ENCODE measurements at places on chromosomes 11 and 22.

- no peak for DNase-seq
Observed at GRCh38 chr11:96126917-96127595, 203.1 kb upstream of the MTMR2 start.

GRCh38 chr11:46353698-46354097 lies 6.4 kb downstream of the DGKZ start:
- DNase-seq: no peak

- no peak for DNase-seq
Observed at GRCh38 chr11:13104619-13105236, 95.6 kb downstream of the RASSF10 start.

- no peak for DNase-seq
Observed at GRCh38 chr11:96472085-96472484, 82.3 kb downstream of the JRKL start.

DNA sequence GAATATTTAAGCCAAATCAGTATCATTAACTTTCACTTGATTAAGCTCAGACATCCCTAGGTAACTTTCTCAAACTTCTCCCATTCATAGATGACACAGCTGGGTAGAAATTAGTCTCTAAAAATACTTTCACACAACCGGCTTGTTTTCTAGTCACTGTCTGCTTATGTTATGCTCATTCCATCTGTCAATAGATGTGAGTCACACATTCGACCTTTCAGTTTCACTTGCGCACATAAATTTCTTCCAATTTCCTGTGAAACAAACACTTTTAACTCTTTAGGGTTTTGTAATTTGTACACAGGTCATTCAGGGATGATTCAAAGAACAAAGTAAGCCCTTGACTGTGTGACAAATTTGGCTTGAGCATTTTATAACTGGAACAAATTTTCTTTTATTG lies 723.0 kb downstream of the KCNA4 start:
- DNase-seq: no peak

DNA sequence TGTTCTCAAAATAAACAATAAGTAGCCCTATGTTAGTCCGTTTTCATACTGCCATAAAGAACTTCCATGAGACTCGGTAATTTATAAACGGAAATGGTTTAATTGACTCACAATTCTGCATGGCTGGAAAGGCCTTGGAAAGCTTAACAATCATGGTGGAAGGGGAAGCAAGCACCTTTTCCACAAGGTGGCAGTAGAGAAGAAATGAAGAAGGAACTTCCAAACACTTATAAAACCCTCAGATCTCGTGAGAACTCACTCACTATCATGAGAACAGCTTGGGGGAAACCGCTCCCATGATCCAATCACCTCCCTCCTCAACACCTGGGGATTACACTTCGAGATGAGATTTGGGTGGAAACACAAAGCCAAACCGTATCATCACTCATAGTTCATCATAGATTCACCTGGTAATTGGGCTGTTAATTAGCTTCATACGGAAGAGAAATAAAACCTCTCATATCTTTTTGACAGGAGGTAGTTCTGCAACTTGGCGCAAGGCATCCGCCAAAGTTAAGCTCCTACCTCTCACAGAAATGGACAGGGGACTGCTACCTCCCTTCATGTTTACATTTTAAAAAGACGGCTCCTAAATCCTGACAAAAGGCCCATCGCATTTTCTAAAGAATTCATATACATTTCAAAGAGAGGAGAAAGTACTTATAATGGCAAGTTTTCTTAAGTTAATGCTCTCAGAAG lies 49.0 kb downstream of the MUC15 start:
- DNase-seq: no peak

DNA sequence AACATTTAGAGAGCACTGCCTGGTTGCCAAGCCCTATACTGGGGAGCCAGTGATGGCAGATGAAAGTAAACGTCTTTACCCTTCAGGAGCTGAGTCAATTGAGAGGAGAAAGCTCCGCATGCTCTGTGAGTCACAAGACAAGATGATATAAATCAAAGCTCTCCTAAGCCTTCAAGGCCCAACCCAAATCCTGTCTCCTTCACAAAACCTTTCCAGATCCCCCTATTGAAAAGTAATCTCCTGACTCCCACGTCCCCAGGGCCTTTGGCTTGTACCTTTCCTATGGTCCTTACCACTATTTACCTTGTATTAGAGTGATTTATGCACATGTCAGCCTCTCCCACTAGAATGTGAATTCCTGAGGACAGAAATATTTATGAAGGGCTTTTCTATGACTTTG lies 230.1 kb upstream of the TENM4 start:
- no peak for DNase-seq

DNA sequence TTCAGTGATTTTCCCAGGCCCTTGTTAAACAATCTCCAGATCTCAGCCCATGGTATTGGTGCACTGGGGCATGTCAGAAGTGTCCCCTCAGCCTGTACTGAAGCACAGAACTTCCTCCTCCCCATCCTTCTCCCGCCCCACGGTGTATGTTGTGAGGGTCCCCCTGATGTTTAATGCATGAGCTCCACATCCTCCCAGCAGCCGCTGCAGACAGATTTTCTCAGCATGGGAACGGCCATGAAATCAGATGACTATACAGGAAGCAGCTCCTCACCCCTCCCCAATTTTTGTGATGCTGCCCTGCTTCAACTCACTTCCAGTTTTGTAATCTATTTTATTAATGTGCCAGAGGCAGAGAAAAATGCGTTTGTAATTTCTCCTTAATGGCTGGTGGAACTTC lies 406.0 kb downstream of the MIAT start:
- DNase-seq: no peak

GRCh38 chr22:24695060-24695459 lies 79.5 kb downstream of the PIWIL3 start:
- no peak for DNase-seq

GRCh38 chr11:60939855-60940254 lies 12.1 kb downstream of the SLC15A3 start:
- DNase-seq: no peak

DNA sequence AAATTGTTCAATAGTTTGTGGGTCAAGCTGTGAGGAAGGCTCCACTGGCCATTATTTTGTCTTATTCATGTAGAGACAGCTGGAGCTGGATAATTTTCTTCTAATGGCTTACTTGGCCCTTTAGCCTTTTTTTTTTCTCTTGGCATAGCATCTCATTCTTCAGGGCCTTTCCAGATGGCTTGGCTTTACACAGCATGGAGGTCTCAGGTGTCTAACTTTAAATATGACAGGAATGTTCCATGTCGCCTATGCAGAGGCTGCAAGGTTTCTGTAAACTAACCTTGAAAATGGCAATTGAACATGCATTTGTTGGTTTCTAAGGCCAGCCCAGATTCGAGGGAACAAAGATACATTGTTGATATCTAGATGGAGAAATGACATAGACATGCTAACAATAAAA lies 247.9 kb upstream of the CNTN5 start:
- no peak for DNase-seq
